Hippocampal formation (tissue), 2 donors: ENCODE measurements at places on chromosomes 16 and 17.

GRCh38 chr17:64741038-64741641 is 79.0 kb upstream of the SMURF2 start:
- DNase-seq: peak; percentile 33

DNA sequence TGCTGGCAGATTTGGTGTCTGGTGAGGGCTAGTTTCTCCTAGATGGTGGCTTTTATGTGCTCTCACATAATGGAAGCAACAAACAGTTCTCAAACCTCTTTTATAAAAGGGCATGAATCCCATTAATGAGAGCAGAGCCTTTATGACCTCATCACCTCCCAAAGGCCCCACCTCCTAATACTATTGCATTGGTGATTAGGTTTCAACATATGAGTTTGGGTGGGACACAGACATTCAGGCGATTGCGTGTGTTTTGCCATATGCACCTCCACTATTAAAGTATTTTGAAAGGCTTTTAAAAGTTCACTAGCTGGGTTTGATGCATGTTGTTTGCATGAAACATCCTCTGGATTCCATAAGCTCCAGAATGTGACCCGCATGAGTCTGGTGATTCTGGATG is 24.4 kb upstream of the DNAJA2 start:
- DNase-seq: no peak

DNA sequence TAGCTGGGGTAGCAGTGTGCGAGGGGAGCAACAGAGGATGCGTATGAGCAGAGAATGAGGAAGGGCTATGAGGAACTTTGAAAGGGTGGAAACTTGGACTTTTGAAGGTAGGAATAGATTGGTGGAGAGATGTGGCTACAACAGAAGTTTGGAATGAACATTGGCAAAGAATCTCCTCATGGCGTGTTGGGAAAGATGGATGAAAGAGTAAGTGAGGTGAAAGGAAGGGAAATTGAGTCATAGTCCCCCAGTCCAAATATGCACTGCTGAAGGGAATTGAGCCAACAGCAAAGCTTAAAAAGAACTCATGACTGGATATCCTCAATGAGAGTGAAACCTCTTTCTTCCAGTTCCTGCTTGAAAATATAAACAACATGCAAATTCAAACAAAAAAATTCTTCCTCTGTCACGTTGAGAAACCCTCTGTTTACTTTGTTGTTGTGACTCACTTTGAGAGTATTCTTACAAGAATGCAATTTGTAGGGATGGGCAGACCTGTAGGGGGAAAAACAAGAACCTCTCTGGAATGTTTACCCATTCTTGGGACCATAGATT is 313.2 kb upstream of the KCNJ16 start:
- DNase-seq: no peak

DNA sequence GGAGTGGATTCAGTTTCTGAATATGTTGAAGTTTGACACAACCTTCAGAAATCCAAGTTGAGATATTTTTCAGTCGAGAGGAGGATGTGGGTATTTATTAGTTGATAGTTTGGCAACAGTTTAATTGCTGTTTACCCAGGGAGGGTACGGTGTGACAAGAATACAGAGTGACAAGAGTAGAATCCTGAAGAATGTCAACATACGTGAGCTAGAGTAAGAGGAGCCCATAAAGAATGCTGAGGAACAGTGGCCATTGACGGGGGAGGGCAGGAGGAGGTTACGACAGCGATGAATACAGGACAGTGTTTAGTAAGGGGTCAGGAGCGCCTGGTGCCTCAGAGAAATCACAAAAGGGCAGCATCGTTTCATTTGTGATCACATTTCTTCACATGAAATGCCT is 76.5 kb downstream of the AATF start:
- no peak for DNase-seq

GRCh38 chr17:28029044-28029443 is 13.4 kb upstream of the NLK start:
- no peak for DNase-seq
